AG10803 (cell line): ENCODE measurements at places on chromosomes 12 and 14.

- DNase-seq, result no peak
Measured at GRCh38 chr12:870378-870777, 79.1 kb downstream of the RAD52 start.

GRCh38 chr14:52080158-52080800 is 11.4 kb upstream of the NID2 start:
- peak; percentile 83 for DNase-seq

GRCh38 chr12:14886271-14886670 is 617 bp upstream of the MGP start:
- DNase-seq, result no peak

DNA sequence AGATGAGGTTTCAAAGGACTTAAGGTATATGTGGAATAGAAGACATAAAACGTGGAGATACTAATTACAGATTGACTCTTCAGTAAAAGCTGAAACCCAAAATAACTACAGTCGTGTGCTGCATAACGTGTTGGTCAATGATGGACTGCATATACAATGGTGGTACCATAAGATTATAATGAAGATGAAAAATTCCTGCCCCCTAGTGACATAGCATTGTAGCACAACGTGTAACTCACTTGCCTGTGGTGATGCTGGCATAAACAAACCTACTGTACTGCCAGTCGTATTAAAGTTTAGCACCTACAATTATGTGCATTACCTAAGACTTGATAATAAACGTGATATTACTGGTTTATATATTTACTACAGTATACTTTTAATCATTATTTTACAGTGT is 150.3 kb downstream of the LRRK2 start:
- DNase-seq, result peak; percentile 2

- peak; percentile 59 for DNase-seq
Measured at GRCh38 chr12:2877953-2878732, 1.1 kb downstream of the RHNO1 start.

DNA sequence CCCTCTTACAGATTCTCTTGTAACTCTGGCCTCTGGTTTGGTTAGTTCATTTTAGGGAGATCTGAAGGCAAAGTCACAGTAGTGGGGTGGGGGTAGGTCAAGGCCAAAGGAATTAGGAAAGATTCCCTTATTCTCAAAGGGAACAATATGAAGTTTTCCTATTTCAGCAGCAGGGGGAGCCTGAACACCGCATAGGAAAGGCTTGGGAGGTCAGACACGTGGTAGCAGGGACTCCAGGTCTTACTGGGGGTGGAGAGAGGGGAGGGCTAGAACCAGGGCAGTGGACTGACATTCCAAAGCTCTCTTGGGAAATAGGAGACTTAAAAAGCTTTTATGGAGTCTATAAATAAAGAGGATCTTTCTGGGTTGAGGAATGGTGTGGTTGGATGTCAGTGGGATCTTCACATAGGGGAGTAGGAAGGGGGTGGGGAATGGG is 1.3 kb downstream of the ZC3H10 start:
- peak; percentile 96 for DNase-seq
